ENCODE measurements at places on chromosomes 2 and 18.

DNA sequence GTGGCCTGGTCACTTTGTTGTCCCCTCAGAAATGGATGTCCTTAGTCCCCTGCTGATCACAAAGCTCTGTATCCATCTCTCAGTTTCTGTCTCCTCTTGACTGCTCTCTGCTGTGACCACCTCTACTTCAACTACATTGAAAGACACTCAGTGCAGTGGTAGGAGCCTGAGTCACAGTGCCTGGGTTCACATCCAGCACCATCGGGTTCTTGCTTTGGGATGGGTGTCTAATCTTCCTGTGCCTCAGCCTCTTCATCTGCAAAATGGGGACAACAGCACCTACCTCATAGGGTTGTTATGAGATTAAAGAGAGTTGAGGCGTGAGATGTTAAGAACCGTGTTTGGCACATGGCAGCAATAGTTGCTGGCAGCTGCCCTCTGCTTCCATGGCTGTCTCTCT is 30.6 kb downstream of the YPEL5 start:
- no peak for DNase-seq

DNA sequence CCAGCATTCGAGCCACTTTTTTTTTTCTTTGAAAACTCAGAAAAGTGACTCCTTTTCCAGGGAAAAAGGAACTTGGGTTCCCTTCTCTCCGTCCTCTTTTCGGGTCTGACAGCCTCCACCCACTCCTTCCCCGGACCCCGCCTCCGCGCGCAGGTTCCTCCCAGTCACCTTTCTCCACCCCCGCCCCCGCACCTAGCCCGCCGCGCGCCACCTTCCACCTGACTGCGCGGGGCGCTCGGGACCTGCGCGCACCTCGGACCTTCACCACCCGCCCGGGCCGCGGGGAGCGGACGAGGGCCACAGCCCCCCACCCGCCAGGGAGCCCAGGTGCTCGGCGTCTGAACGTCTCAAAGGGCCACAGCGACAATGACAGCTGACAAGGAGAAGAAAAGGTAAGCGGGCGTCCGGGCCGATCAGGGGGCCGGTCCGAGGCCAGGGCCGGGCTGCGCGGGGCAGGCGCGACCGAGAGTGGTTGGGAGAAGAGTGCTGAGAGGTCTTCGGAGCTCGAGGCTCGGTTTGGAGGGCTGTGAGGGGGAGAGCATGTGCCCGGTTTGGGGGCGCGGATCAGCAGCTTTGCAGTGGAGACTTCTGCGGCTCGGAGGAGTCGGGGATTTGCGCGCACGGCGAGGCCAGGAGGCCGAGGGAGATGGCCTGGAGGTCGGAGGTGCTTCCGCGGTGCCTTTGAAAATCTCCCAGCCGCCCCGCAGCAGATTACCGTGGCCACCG is 502 bp downstream of the EPAS1 start:
- no peak for DNase-seq

DNA sequence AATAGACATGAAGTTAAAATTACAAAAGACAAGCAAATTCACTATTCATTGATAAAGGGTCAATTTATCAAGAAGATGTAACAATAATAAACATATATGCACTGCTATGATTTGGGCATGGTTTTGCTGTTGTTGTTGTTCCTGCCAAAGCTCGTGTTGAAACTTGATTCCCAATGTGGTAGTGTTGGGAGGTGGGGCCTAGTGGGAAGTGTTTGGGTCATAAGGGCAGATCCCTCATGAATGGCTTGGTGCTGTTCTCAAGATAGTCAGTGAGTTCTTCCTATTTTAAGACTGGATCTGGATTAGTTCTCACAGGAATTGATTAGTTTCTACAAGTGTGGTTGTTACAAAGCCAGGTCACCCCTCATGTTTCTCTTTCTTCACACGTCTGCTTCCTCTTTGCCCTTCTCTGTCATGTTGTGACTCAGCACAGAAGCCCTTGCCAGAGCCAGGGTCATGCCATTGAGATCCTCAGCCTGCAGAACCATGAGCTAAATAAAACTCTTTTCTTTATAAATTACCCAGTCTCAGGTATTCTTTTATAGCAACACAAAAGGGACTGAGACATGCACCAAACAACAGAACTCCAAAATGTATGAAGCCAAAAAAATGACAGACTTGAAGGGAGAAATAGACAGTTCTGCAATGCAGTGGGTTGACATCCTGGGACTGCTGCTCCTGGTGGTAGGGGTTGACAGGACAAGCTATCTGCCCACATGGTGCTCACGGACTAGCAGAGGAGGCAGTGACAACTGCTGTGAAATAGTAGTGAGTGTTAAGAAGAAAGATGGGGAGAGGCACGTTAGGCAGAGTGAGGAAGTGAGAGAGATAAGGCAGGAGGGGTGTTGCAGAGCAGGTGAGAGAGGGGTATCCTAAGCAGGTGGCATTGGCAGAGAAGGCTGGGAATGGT is 18.6 kb upstream of the SKA1 start:
- no peak for DNase-seq

- DNase-seq = no peak
Observed at GRCh38 chr2:84817239-84817655, 63.6 kb downstream of the TRABD2A start.

GRCh38 chr2:161199912-161200701 is 39.9 kb downstream of the TANK start:
- peak; percentile 70 for DNase-seq

DNA sequence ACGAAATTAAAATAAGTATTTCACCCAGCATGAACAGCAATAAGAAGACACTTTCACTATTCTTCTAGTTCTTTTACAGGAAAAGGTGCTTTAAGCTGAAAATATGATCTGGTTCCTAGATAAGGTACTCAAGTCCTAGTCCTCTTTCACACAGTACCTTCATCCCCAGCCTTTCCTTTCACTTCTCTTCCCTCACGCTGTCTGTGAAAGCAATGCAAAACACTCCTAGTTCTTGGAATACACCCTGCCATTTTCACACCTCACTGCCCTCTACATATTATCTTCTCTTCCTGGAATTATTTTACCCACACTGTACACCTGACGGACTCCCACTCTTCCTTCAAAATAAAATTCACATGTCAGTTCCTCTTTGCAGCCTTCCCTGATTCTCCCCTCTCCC is 82.9 kb downstream of the DNAH7 start:
- no peak for DNase-seq

DNA sequence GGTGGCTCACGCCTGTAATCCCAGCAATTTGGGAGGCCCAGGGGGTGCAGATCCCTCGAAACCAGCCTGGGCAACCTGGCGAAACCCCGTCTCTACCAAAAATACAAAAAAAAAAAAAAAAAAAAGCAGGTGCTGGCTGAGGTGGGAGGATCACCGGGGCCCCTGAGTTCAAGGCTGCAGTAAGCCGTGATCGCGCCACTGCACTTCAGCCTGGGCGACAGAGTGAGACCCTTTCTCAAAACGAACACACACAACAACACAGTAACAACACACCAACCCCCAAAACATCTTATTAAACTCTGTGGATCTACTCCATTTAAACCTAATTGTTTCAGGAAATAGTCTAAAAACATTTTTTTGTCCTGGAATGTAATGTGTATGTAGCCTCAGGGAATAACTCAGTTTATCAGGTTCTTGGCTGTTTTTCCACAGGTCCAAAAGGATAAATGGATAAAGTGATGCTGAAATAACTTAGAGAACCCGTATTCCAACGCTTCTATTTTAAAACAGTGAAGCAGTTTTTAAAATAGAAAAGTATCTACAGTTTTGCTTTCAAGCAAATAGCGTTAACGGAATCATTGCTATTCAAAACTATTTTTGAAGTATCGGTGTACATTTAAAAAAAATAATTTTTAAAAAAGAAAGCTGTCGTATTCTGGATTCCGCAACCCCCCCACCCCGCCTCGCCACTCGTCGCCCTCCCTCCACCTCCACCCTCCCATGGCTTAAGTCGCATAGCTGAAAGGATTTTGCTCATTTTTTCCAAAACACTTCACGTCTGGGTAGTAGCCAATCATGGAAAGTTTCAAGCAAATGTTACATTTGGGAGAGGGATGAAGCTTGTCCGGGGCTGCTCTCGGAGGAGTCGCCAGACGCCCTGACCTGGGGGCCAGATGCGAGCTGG is 895 bp upstream of the GLS start:
- DNase-seq = peak; percentile 39

DNA sequence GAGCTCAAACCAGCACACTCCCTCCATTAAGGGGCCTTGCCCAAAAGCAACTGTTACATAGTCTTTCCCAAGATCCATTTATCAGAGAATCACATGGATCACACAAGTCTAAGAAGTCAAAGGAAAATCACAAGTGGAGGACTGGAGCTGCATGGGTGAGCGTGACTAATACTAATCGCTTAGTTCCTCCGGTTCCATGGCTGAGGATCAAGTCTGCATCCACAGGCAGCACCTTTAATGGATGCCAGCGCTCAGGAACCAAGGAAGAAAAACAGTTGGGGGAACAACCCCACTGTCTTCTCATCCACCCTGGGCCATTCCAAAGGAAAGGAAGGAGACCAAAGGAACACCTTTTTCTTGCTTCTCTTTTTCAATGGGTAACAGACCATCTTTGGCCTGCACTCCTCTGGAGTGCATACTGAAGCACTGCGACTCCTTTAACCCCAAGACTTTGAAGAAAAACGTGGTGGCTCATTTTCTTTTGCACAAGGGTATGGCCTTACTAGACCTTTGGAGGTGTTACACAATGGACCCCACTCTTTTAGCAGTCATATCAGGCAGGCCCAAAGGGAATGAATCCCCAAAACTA is 9.2 kb upstream of the WDR33 start:
- DNase-seq = no peak

DNA sequence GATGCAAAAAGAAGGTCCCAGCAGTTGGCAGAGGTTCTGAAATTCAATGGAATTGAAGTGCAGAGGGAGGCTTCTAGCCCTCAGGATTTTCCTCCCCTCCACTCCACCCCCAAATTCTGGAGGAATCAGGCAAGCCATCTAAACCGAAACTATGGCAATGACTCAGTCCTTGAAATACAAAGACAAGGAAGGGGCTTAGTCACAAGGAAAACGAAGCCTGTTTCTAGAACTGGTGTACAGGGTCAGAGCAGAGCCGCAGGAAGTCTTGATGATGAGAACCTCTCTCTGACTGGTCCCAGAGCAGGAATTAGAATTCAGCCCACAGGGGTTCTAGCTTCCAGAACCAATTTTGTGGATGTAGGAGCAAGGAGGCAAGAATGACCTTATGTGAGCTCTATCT is 111.7 kb upstream of the SCN1A start:
- DNase-seq = no peak

DNA sequence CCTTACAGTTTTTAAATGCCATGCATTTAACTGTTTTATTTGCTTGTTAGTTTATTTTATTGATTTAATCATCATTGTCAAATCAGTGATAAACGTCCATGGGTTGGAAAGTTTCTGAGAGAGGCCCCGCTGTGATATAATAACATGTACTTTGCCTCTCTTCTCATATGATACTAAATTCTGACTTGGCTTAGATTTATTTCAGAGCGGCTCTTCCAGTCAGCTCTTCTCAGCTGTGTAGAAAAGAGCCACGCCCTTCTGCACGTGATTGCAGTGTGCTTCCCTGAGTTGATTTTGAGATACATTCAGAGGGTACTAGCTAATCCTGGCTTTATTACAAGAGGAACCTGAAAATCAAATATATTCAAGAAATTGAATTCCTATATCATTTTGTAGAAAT is 218.6 kb downstream of the KCNE4 start:
- DNase-seq = no peak

GRCh38 chr2:179802051-179802882 is 59.1 kb downstream of the ZNF385B start:
- no peak for DNase-seq
